Stimulated activated CD4-positive, alpha-beta T cell treated with anti-CD3 and anti-CD28 coated beads, Interleukin-2, amount 100 ng/mL, for 4 hours (primary cell): ENCODE measurements at places on chromosomes 1 and 21.

- peak; percentile 40 for DNase-seq
Observed at GRCh38 chr1:12617901-12618660, at the start of gene DHRS3. Gene DHRS3 (minus strand): TSS chr1:12618210. CDS start chr1:12617348, 862 bp downstream.

DNA sequence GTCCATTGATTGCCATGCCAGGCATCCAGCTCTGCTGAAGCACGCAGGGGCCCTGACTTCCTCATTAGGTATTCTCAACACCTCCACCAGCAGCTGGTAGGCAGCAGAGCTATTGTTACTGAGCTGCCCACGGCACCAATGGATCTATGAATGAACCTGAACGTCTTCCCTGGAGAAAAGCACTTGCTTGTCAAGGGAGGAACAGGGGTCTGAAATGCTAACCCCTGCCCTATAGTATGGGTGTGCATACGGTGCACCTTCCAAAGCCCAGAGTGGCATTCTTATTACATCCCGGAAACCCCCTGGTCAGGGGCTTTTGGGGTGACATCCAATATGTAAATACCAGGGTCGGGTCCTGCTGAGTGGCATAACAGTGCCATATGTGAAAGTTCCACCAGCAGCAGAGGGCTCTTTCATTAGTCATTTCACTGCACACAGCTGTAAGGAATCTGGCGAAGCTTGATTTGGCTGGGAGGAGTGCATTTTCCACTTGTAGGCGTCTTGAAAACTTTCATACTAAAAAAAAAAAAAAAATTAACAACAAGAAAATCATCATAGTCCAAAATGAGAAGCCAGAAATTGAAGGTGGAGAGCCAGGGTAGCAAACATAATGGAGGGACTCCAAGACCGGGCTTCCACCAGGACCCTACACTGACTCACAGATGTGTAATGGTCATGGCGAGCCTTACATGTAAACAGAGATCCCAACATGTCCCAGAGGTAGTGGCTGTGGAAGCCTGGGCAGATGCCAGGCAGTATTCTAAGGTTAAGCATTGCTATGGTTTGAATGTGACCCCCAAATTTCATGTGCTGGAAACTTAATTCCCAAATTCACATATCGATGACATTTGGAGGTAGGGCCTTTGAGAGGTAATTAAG, 58.8 kb upstream of the PRDX6 start:
- DNase-seq: no peak

DNA sequence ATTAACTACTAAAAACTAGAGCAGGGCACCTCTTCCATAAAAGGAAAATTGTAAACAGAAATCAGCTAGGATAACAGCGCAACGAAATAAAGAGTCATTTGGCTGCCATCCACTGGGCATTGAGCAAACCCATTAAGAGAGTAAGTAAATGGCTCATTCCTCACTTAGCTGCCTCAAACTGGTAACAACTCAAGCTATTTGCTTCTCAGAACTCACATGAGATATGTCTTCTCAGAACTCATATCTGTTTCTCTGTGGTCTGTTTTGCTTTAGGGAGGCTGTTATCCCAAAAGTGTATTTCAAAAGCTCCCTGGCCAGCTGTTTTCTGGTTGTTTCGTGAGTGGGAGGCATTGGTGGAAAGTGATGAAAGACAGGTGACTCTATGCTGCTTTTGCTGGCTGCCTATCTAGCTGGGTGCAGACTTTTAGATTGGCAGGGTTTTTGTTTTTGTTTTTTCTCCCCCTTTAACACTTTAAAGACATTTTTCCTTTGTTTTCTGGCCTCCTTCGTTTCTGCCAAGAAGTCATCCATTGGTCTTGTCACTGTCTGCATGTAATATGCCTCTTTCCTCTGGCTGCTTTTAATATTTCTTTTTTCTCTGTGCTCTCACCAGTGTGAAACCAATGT, 269.2 kb upstream of the RGS18 start:
- no peak for DNase-seq

DNA sequence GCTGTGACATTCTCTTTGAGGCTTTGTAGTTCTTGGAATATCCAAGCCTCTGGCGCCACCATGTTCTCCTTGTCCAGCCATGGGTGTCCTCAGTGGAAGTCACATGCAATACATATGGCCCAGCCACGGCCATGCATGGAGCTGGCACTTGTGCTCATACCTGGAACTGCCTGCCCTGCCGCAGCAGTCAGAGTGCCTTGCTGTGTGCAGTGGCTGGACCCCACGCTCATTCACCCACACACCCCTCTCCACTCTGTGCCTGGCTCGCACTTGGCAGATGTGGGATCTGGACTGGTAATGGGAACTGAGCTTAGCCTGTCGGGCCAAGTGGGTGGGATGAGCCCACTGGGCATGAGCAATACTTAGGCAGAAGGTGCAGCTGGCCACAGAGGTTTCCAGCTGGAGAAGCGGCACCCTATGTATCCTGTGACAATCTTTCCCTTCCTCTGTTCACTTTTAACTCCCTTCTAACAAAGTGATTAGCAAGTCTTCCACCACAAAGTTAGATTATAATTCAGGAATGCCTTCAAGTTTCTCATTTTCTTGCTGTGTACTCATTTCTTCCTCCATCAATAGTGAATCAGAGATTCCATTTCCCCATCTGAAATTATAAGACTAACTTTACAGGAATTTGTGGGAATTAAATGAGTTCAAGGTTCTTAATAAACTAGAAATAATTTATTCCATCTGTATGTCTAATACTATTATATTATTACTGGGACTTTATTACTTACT, 351.6 kb upstream of the NCAM2 start:
- no peak for DNase-seq

- DNase-seq: peak; percentile 12
Observed at GRCh38 chr1:88800382-88801051, 90.8 kb downstream of the GTF2B start.
